Uterus (tissue), 4 donors: ENCODE measurements at places on chromosomes 6 and 20. TPM values are rescaled to one million over a fixed set of nuclear protein-coding genes. Genes with fewer than 3 reads are reported as not detected.

DNA sequence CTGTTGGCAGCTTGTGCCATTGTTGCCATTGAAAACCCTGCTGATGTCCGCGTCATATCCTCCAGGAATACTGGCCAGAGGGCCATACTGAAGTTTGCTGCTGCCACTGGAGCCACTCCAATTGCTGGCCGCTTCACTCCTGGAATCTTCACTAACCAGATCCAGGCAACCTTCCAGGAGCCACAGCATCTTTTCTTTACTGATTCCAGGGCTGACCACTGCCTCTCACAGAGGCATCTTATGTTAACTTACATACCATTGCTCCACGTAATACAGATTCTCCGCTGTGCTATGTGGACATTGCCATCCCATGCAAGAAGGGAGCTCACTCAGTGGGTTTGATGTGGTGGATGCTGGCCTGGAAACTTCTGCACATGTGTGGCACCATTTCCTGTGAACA lies 221.8 kb upstream of the FAM83B start:
- H3K4me1 ChIP-seq = no peaks in the 10 kb centered on the region
- H3K27me3 ChIP-seq = no peaks in the 10 kb centered on the region
- H3K4me3 ChIP-seq = no peak overlapping the region
- H3K27ac ChIP-seq = no peak overlapping the region

DNA sequence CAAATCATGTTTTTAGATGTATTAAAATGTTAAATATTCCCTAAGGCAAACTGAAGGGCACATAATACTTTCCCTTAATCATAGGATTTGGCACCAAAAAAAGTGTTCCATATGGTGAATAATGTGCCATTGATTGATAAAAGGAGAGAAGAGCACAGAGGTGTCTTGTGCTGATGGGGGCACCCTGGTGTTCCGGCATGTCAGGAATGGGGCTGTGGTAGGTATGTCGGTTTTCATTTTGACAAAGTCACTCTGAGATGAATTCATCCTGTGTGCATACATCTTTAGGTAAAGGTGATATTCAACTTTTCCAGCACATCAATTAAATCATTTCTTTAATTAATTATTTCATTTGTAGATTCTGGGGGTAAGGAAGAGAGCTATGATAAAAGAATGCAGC lies 36.8 kb downstream of the CENPW start:
- no peaks in the 10 kb centered on the region for H3K36me3 ChIP-seq
- H3K27ac ChIP-seq = no peak overlapping the region
- H3K27me3 ChIP-seq = no peaks in the 10 kb centered on the region

- H3K36me3 ChIP-seq = no peaks in the 10 kb centered on the region
- H3K4me3 ChIP-seq = no peak overlapping the region
- H3K27me3 ChIP-seq = no peaks in the 10 kb centered on the region
- no peaks in the 10 kb centered on the region for H3K4me1 ChIP-seq
- H3K27ac ChIP-seq = no peak overlapping the region
These were observed 889.1 kb upstream of the MAP3K7 start for GRCh38 chr6:91476000-91476399.

GRCh38 chr6:28245206-28245941 lies 6.7 kb downstream of the ZKSCAN4 start:
- H3K4me1 ChIP-seq = no peaks in the 10 kb centered on the region
- no peak overlapping the region for H3K4me3 ChIP-seq

DNA sequence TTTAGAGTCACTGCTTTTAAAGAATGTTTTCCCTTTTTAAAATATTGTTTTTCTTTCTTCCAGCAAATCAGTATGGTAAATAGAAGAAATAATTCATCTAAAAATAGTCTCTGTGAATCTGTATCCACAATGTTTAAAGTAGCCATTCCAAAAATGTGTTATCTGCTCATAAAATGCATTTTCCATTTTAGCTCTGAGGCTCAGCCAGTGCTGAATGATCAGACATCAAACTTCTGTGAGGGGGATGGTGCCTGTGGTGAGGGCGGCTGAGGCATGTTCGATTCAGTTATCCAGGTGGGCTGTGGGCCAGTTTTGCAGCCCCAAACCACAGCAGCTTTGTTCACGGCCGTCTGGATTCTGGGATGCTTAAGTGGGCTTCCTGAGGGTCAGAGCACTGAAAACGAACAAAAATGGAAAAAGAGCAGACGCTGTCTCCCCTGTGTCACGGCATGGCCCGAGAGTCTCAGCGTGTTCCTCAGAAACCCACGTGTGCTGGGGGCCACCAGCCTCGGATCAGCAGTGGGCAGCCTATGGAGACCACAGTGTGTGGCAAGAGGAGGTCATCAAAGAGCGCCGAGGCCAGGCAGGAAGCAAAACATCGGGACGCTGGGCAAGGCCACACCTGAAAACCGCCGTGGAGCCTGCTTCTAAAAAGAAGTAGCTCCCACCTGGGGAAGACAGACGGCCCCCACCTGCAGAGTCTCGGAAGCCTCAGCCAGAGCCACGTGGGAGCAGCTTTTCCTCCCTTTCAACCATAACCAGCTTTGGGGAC lies 134.9 kb upstream of the THBS2 start:
- no peak overlapping the region for H3K4me3 ChIP-seq
- no peak for DNase-seq
- H3K36me3 ChIP-seq = no peaks in the 10 kb centered on the region
- no peak overlapping the region for H3K27ac ChIP-seq
- no peaks in the 10 kb centered on the region for H3K27me3 ChIP-seq
- no peaks in the 10 kb centered on the region for H3K4me1 ChIP-seq

DNA sequence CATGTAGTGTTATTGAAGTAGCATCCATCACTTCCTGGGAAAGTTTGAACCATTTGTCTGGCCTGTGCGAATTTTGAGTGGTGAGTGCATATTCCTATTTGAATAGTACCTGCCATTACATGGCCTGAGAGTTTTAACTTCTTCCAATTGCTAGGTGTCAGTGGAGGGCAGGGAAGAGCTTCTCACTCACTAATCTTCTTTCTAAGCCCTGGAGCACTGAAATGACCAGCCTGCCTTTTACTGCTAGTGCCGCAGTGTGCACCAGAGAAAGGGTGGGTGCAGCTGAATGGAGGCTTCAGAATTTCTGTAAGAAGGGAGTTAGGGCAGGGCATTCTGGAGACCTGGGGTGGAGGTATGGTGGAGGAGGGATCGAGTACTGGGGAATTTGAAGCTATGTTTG lies 45.5 kb downstream of the RNF144B start:
- H3K27ac ChIP-seq = no peak overlapping the region
- DNase-seq = no peak
- H3K4me3 ChIP-seq = no peak overlapping the region
- H3K27me3 ChIP-seq = no peaks in the 10 kb centered on the region
- no peaks in the 10 kb centered on the region for H3K36me3 ChIP-seq
- H3K4me1 ChIP-seq = no peaks in the 10 kb centered on the region

DNA sequence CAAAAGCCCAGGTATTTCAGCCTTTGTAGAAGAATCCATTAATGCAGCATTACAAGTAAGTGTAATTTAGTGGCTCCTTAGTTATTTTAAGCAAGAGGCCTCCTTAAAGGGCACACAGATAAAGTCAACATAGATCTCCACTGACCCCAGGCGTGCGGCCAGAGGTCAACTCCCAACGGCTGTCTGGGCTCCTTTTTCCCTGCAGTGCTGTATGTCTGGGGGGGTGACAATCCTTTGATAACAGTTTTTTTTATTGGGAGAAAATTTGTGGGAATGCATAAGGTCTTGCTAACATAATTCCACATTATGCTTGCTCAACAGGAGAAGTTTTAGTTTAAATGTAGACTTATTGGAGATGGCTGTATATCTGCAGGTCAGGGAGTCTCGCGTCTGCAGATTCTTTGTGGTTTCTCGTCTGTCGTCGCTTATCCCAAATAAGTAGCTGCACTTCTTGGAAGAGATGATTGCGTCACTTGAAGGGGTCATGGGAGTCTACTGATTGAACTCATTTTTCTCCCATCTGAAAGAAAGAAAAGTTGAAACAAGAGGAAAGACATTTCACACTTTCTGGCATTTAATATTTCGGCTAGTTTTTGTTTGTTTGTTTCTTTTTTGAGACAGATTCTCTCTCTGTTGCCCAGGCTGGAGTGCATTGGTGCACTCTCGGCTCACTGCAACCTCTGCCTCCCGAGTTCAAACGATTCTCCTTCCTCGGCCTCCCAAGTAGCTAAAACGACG lies 151.7 kb upstream of the AKAP12 start:
- H3K27ac ChIP-seq = peak overlapping the region; percentile 51
- peak; percentile 47 for DNase-seq
- no peaks in the 10 kb centered on the region for H3K27me3 ChIP-seq
- H3K36me3 ChIP-seq = no peaks in the 10 kb centered on the region
- no peaks in the 10 kb centered on the region for H3K4me1 ChIP-seq

- H3K36me3 ChIP-seq = no peaks in the 10 kb centered on the region
- no peak overlapping the region for H3K27ac ChIP-seq
- no peak for DNase-seq
- H3K27me3 ChIP-seq = no peaks in the 10 kb centered on the region
- H3K4me3 ChIP-seq = no peak overlapping the region
- no peaks in the 10 kb centered on the region for H3K4me1 ChIP-seq
These were observed 146.8 kb upstream of the PMEPA1 start for GRCh38 chr20:57856658-57857057.

DNA sequence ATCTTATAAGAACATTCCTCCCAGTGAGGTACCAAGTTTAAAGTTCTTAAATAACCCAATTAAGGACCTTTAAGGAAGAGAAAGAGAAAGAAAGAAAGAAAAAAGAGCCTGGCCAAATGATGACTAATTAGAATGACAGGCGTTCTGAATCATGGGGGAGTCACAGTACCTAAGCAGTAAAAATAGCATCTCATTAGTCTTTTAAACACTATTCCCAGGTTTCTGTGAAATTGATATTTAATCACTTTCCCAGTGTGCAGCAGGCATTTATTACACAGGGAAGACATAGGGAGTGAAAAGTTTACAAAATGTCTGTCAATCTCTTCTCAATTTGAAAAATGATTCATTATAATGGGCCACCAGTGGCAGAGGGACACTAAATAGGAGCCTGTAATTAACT lies 251.4 kb upstream of the MANEA start:
- H3K27me3 ChIP-seq = no peaks in the 10 kb centered on the region
- no peaks in the 10 kb centered on the region for H3K36me3 ChIP-seq
- no peak for DNase-seq
- no peaks in the 10 kb centered on the region for H3K4me1 ChIP-seq

DNA sequence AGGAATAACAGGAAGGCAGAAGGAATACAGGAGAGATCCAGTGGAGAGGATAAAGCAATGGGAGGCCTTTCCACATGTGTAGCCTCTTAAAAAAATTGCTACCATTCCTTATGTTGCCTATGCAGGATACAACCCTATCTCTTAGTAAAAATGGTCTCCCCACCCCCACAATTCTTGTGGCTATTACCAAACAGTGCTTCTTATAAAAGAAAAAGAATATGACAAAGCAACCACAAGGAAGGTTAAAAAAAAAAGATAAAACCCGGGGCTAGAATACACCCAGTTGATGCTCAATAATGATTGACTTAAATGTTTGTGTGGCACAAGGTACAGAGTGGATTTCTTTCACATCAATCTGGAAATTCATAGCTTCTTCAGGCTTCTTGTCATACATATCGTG lies 250.9 kb downstream of the HIVEP2 start:
- no peak overlapping the region for H3K27ac ChIP-seq
- no peaks in the 10 kb centered on the region for H3K36me3 ChIP-seq
- H3K4me1 ChIP-seq = no peaks in the 10 kb centered on the region
- H3K27me3 ChIP-seq = no peaks in the 10 kb centered on the region
- H3K4me3 ChIP-seq = no peak overlapping the region

DNA sequence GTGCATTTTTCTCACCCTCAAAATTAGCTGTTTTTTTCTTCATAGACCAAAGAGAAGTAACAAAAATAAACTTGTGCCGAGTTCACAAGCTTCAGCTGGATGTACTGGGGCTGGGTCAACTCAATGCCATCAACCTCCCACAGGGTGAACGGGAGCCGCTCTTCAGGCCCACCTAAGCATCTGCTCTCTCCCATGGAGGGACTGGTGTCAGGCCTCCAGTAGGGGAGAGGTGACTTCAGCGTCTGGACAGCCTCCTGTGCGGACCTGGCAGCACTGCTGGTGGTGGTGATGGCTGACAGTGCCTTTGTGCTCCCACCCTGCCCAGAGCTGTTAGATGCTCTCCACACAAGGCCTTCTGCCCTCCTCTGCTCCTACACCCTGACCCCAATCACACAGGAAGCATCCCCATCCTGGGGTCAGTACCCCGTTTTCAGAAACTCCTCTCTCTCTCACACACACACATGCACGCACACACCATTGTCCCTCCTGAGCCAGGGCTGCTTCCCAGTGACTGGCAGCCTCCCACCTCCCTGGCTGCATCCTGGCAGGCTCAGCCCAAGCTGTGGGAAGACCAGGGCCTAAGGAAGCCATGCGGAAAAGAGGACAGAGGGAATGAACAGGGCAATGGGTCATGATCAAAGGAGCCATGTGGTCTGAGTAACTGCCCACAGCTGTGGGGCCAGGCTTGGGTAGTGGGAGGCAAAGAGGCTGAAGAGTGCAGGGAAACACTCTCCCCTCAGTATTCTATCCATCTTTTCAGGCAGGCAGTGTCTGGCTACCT lies 17.7 kb downstream of the CST8 start:
- H3K4me3 ChIP-seq = no peak overlapping the region
- no peaks in the 10 kb centered on the region for H3K36me3 ChIP-seq
- H3K27me3 ChIP-seq = no peaks in the 10 kb centered on the region
- DNase-seq = no peak
- H3K27ac ChIP-seq = no peak overlapping the region

GRCh38 chr20:50758992-50759391 lies 27.6 kb downstream of the PARD6B start:
- H3K36me3 ChIP-seq = no peaks in the 10 kb centered on the region
- H3K4me3 ChIP-seq = no peak overlapping the region
- no peaks in the 10 kb centered on the region for H3K4me1 ChIP-seq
- DNase-seq = no peak
- no peaks in the 10 kb centered on the region for H3K27me3 ChIP-seq

GRCh38 chr6:112117554-112117953 lies 30.2 kb downstream of the FAM229B start:
- no peaks in the 10 kb centered on the region for H3K4me1 ChIP-seq
- H3K4me3 ChIP-seq = no peak overlapping the region
- no peaks in the 10 kb centered on the region for H3K36me3 ChIP-seq
- DNase-seq = no peak

Gene SYTL3
- total RNA-seq = 12.4 TPM

Gene BMP6
- total RNA-seq = 3.2 TPM

Gene TBC1D7
- 12.5 TPM for total RNA-seq

Gene SASH1
- total RNA-seq = 68.6 TPM

Gene BCAS1
- total RNA-seq = not detected

Gene PRDM1
- total RNA-seq = 20.7 TPM

Gene SMPDL3A
- 4.1 TPM for total RNA-seq

Gene PPP1R14C
- not detected for total RNA-seq

Gene CDH4
- 0.55 TPM for total RNA-seq

Gene PAK5
- total RNA-seq = not detected

Gene EGFL8
- 25.3 TPM for total RNA-seq

Gene TAAR8
- not detected for total RNA-seq

Gene BPIFA2
- not detected for total RNA-seq

Gene MOG
- total RNA-seq = not detected
